ENCODE measurements at places on chromosomes 2 and 18.

DNA sequence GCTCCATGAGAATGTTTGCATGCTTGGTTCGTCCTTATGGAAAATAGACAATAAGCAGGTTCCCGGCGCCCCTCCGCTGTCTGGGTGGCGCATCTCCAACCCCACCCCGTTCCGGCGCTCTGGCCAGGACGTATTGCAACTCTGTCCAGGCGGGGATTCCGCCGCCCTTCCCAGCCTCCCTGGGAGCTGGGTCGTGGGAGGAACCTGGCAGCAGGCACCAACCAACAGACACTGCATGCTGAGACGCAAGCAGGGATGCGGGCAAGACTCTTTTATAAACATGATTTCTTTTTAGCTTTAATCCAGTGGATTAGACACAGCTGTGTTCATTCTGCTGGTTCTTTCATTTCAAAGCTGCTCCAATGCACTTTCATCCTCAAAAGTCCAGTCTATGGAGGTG is 240.2 kb downstream of the SH3BP4 start:
- DNase-seq: no peak

GRCh38 chr2:9945596-9945995 is 5.9 kb upstream of the GRHL1 start:
- no peak for DNase-seq

DNA sequence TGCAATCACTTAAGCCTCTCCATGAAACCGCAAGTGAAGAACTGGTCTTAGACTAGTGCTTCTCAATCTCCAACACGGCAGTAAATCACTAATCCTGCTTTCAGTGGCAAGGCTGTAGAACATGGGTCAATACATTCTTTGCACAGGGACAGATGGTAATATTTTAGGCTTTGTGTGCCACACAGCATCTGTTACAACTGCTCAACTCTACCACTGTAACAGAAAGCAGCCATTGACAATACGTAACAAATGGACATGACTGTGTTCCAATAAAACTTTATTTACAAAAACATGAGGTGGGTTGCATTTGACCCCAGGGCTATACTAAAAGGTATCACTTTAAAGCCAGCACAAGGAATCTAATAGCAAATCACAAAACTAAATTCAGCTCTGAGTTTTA is 51.1 kb downstream of the RNF152 start:
- no peak for DNase-seq

DNA sequence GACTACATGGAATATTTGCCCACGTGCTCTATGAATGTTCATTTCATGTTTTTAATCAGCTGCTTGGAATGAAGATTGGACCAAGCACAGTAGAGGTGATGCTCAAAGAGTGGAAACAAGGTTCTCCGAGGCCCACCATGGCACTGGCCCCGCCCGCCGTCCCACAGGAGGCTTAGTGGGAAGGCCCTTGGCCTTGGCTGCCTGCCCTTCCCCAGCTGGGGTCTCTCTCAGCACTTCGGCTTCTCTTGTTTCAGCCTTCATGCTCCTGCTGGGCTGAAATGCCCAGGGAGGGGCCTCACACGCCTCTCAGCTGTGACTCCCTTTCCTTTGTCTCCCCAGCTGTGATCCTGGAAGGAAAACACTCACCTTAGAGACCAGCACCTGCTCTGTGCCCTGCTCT is 833.2 kb downstream of the GALR1 start:
- no peak for DNase-seq

DNA sequence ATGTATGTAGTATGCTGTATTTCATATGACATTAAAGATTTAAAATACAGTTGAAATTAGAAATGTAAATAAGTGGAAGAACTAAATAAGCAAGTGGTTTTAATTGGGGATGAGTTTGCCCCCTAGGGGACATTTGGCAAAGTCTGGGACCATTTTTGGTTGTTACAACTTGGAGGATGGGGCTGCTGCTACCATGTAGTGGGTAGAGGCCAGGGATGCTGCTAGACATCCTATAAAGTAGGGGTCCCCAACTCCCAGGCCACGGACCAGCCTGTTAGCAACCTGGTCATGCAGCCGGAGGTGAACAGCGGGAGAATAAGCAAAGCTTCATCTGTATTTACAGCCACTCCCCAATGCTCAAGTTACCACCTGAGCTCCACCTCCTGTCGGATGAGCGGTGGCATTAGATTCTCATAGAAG is 27.9 kb upstream of the ASNSD1 start:
- DNase-seq: no peak
